ENCODE measurements at places on chromosomes 12 and 14. TPM values are rescaled to one million over a fixed set of nuclear protein-coding genes. Genes with fewer than 3 reads are reported as not detected.

KRT83 gene
- total RNA-seq: not detected

DNA sequence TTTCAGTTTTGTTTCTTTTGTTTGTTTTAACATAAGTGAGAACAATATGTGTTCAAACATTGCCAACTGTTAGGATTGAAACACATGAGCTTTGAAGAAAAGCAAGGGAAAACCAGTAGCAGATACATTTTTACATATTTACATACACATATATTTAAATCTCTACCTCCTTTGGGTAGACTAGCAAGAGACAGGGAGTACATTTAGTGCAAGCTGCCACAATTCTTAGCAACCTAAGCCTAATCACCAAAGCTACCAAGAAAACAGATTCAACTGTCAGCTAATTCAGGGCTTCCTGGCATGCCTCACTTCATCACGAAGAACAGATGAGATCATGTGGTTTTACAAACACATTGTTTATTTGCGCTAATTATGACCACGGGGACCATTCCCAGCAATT, 143.1 kb downstream of the PRIMA1 start:
- H3K36me3 ChIP-seq: no peaks in the 10 kb centered on the region
- DNase-seq: no peak
- H3K27ac ChIP-seq: no peak overlapping the region
- no peaks in the 10 kb centered on the region for H3K4me1 ChIP-seq
- no peaks in the 10 kb centered on the region for H3K27me3 ChIP-seq
- no peak overlapping the region for H3K4me3 ChIP-seq

GRCh38 chr12:3935078-3935477, 61.9 kb upstream of the PARP11 start:
- H3K36me3 ChIP-seq: no peaks in the 10 kb centered on the region
- H3K27me3 ChIP-seq: no peaks in the 10 kb centered on the region
- H3K4me3 ChIP-seq: no peak overlapping the region
- DNase-seq: no peak
- no peak overlapping the region for H3K27ac ChIP-seq
- H3K4me1 ChIP-seq: no peaks in the 10 kb centered on the region

- peak overlapping the region; percentile 94 for H3K4me3 ChIP-seq
- no peaks in the 10 kb centered on the region for H3K27me3 ChIP-seq
- H3K36me3 ChIP-seq: peaks cover 34% of the 10 kb centered on the region
- peaks cover 27% of the 10 kb centered on the region for H3K4me1 ChIP-seq
These were observed 603 bp downstream of the PABPN1 start for GRCh38 chr14:23321572-23322547.

- DNase-seq: no peak
- H3K4me1 ChIP-seq: no peaks in the 10 kb centered on the region
- H3K27me3 ChIP-seq: peaks cover 22% of the 10 kb centered on the region
These were observed 8.1 kb upstream of the USP30 start for GRCh38 chr12:109044241-109044640.

- no peak overlapping the region for H3K27ac ChIP-seq
- peaks cover 61% of the 10 kb centered on the region for H3K4me1 ChIP-seq
- no peaks in the 10 kb centered on the region for H3K27me3 ChIP-seq
These were observed 85.4 kb downstream of the CHGA start for GRCh38 chr14:93008381-93008780.

GRCh38 chr14:38994731-38995130, 108.3 kb downstream of the SEC23A start:
- H3K4me3 ChIP-seq: no peak overlapping the region
- H3K36me3 ChIP-seq: no peaks in the 10 kb centered on the region
- DNase-seq: no peak
- no peak overlapping the region for H3K27ac ChIP-seq
- H3K27me3 ChIP-seq: peaks cover 4% of the 10 kb centered on the region
- H3K4me1 ChIP-seq: no peaks in the 10 kb centered on the region

DNA sequence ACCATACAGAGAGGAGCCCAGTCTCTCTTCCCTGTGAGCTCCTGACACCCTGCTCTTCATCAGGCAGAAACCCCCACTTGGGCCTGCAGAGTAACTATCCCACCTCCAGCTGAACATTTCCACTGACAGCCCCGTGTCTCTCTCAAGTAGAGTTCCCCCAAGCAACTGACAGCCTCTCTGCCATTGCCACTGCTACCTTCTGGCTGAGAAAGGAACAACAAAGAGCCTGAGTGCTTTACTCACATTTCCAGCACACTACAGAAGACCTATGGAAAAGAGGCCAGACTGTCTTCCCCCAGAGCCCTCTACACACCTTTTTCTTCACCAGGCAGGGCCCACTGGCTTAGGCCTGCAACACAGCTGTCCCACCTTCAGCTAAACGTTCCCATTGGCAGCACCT, 18.4 kb upstream of the ASCL1 start:
- H3K36me3 ChIP-seq: no peaks in the 10 kb centered on the region
- no peaks in the 10 kb centered on the region for H3K27me3 ChIP-seq
- no peaks in the 10 kb centered on the region for H3K4me1 ChIP-seq
- H3K4me3 ChIP-seq: no peak overlapping the region
- DNase-seq: no peak
- no peak overlapping the region for H3K27ac ChIP-seq

GRCh38 chr12:72041811-72042210, 103.2 kb downstream of the TPH2 start:
- no peaks in the 10 kb centered on the region for H3K27me3 ChIP-seq
- no peaks in the 10 kb centered on the region for H3K36me3 ChIP-seq
- no peak overlapping the region for H3K27ac ChIP-seq
- no peaks in the 10 kb centered on the region for H3K4me1 ChIP-seq
- no peak for DNase-seq
